ENCODE measurements at places on chromosomes 2 and 18.

GRCh38 chr18:79902075-79902474 is 49.4 kb downstream of the SLC66A2 start:
- no peak for DNase-seq

DNA sequence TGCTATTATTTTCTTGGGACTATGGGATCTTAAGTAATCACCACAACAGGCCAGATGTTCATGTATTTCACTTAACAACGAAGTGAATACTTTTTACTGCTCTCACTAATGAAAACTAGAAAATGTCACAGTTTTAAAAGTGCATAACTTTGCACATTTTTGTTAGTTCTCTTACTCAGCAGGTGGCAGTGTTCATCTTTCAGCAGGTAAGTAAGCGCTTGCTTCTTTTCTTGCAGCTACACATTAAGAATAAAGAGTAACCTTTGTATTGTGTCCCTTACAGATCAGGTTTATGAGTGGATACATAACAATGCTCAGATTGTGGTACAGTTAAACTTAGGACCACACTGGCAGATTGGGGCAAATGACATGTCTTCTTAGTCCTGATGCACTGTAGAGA is 61.0 kb downstream of the DAW1 start:
- DNase-seq, result no peak

DNA sequence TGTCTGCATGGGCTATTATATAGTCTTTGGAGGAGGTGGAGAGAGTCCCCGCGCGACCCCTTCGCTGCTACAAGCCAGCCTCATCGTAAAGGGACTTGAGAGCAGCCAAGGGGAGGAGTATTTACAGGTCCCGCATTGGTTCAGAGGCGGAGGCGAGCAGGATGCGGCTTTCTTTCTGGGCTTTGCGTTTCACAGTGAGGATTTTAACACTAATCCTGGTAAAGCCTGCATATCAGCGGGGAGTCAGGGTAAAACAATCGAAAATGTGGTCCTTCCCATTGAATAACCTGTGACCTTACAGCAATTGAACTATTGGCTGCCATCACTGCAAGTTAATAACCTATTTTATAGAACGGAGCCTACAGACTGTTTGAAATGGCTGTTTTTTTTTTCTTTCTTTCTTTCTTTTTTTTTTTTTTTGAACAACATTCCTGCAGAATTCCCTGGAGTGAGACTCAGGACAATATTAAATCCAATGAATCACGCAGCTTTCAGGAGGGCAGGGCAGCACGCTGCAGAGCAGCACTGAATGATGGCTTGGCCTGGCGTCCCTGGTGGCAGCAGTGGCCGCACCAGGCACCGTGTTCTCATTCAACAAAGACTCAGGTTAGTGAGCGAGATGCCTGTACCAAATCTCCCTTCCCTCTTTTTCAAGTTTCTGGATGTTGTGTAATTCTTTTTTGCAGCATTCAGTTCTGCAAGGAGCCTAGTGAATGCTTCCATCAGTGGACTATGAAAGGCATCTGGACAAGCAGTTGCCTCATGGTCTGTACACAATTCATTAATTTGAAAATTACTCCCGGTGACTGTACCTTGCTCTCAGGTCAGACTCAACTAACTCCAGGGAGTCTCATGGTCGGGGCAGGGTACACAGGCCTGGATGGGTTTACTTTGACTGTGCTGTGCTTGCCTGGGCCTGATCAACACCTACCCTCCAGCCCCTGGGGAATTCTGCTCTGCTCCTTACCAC is 19.8 kb downstream of the SMIM21 start:
- DNase-seq, result no peak

DNA sequence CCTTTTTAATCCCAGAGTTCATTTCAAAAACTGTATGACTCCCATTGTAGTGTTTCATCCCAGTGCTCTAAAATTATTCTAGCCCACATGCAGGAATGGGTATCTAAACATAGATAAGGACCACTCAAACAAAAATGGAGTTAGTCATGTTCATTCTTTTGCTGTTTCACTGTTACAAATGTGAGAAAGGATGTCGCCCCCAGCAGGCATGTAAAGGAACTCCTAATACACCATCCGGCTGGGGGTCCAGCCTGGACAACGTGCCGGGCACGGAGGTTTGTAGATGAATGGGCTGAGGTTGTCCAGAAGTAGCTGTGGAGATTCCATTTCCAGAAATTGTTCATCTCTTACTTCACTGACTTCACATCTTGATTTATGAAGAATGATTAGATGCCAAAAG is 101.9 kb upstream of the RAB12 start:
- no peak for DNase-seq

- DNase-seq, result no peak
Measured at GRCh38 chr2:242053921-242054320, 184.4 kb downstream of the RTP5 start.

DNA sequence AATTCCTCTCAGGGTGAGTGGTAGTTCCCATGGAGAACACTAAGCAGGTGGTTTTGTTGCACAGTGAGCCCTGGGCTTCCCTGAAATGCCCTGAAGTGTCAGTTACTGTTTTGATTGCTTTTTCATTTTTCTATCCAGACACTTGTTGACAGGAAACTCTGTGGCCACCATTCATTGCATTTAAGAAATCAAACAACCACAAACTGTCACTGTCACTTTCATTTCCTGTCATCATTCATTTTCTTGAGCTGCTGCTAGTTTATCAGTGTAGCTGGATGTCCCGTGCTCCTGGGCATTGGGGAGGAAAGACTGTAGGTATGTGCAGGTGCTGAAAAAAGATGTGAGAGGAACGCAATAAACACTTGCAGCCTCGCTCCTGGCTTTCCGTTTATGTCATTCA is 891.6 kb upstream of the ZEB2 start:
- DNase-seq, result no peak

DNA sequence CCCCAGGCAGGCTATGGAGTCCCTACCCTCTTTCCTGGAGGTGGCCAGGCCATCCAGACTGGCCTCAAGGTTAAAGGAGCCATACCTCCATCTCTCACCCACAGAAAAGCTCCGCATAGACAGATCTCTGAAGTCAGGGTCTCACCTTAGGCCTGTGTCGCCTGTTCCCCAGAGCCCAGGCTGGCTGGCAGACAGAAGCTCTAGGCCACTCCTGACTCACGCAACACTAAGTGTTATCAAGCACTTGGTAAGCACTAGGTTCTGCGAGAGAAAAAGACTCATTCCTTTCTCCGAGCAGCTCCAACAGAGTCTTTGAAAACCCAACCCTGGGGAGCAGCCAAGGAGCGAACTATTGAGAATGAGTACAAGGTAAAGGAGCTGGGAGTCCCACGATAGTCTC is 6.1 kb downstream of the SMAD7 start:
- no peak for DNase-seq

DNA sequence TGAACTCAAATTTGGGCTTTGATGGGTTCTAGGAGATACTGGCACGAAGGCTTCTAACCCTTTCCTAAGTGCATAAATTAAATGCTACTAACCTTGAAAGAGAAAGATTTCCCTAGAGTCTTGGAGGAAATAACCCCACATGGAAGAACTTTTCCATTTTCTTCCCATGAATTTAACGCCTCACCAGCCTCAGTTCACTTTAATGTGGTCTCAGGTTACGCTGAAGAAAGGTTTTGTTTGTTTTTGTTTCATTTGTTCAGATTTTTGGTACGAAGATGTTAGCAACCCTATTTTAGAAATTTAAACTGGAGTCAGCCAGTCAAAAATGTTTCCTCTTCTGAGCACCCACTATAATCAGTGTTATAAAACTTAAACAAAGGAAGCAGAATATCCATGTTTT is 30.7 kb downstream of the METTL4 start:
- DNase-seq, result no peak

DNA sequence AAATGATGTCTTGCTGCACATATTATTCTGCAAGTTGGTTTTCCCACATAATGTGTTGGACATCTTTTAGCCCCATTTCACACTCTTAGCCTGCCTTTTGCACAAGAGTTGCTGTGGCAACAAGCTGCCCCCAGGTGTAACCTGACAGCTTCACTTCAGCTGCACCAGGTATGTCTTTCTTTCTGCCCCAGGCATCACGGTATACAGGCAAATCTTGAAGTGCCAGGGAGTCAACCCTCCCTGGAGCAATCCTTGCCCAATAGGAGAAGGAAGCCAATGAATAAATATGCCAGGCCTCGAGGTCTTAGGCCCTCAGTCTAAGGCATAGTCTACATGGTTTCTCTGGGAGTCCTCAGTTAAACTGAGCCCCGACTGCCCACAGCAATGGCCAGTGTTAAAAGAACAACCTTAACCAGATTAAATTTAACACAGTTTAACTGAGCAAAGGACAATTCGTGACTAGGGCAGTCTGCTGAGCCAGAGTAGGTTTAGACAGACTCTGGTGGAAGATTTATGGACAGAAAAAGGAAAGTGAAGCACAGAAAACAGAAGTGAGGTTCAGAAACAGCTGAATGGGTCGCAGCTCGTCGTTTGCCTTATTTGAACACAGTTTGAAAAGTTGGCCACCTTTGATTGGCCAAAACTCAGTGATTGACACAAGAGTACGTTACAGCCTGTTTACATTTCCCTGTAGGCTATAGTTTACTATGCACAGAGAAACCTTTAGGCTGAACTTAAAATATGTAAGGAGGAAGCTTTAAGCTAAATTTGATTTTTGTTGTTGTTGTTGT is 32.0 kb upstream of the C1QL2 start:
- no peak for DNase-seq

DNA sequence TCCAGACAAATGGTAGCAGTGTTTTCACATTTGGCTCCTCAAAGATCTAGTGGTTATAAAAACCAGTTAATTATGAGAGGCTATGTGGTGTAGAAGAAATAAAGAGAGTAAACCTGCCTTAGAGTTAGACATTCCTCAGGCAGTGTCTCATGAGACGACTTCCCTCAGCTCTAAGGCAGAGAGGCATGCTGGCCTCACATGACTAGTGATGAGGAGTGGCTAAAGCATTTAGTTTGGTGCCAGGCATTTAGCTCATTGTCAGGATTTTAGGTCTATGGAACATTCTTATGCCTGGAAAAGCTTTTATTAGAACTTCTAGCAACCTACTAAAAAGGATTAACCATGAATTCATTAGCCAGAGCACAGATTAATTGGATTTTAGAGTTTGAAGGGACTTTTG is 90.3 kb downstream of the RPRM start:
- DNase-seq, result no peak

DNA sequence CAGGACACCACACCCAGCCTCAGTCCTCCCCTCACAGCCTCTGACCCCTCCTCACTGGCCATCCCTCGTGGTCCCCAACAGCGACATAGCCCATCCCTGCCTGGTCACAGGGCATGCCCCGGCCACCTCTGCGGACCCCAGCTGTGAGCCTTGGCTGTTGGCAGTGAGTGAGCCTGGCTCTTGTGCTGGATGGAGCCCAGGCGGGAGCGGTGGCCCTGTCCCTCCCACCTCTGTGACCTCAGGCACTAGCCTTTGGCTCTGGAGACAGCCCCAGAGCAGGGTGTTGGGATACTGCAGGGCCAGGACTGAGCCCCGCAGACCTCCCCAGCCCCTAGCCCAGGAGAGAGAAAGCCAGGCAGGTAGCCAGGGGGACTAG is 7.9 kb downstream of the DES start:
- DNase-seq, result no peak

- no peak for DNase-seq
Measured at GRCh38 chr2:127006962-127007361, 100.0 kb downstream of the BIN1 start.

All from AG09309 (cell line).